ENCODE measurements at places on chromosomes 5 and 9.
A peak's percentile ranks its signal among the peaks of the same experiment; 100 is the strongest.

DNA sequence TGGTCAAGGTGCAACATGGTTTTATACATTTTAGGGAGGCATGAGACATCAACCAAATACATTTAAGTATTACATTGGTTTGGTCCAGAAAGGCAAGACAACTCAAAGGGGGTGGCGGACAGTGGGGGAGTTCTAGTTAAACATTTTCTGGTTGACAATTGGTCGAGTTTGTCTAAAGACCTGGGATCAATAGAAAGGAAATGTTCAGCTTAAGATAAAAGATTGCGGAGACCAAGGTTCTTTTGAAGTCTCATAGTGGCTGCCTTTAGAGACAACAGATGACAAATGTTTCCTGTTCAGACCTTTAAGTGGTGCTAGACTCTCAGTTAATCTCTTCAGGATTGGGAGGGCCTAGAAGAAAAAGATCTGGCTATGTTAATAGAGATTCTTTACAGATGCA lies 47.7 kb upstream of the TTC39B start:
- DNase-seq, result no peak

- no peak for DNase-seq
Measured at GRCh38 chr5:166505544-166505943, 1785.9 kb upstream of the WWC1 start.

- DNase-seq, result no peak
Measured at GRCh38 chr9:95175523-95175922, 142.0 kb downstream of the FANCC start.

- DNase-seq, result no peak
Measured at GRCh38 chr5:112614986-112615385, 122.7 kb upstream of the APC start.

GRCh38 chr9:117677572-117677971 lies 26.6 kb upstream of the TLR4 start:
- DNase-seq, result no peak

- DNase-seq, result peak; percentile 44
Measured at GRCh38 chr9:113580041-113580953, 116.8 kb downstream of the RGS3 start.

- no peak for DNase-seq
Measured at GRCh38 chr5:32428426-32428825, 16.1 kb downstream of the ZFR start.

DNA sequence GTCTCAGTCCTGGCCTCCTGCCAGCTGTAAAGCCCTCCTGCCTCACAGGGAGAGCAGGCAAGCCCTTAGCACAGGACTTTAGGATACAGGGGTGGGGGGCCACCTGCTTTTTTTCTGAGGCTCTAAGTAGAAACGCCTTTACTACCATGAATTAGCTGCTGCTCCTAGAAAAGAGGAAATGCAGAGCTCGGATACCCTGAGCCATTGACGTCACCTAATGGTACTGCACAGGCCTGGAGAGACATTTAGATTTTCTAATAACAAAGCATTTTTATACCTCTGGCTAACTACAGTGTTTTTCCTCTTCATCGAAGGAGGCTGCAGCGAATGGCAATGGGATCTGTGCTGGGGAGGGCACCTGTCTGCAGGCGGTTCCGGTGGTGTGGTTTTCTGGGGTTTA lies 137.0 kb downstream of the WDR41 start:
- DNase-seq, result no peak

DNA sequence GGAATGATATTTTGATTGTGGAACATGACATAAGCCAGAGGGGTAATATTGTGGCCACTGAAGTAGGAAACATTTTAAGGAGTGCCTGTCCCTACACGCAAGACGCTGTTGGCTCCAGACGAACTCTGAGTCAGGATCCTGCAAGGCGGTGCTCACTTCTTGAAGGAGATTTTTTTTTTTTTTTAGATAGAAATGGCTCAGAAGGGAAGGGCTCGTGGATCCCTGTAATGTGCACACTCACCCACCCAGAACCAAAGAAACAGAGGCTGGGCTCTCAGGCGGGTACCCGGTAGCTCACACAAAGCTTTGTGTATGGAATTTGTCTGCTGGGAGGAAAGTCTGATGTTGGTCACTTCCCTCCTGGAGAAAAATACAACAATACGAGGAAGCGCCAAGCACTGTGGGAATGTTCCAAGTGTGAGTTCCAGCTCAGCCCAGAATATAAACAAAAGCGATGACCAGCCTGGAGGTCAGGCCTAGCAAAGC lies 25.7 kb downstream of the RAPGEF1 start:
- DNase-seq, result no peak
